ENCODE measurements at places on chromosomes 16 and 17. TPM values are rescaled to one million over a fixed set of nuclear protein-coding genes. Genes with fewer than 3 reads are reported as not detected.

GRCh38 chr17:77817953-77818352, 140.6 kb upstream of the TNRC6C start:
- no peak for DNase-seq

- no peak for DNase-seq
These were observed 12.6 kb upstream of the CEP20 start for GRCh38 chr16:15900901-15901500.

CIAPIN1 gene
- total RNA-seq = 94.7 TPM

ZKSCAN2 gene
- 11.5 TPM for total RNA-seq

DNA sequence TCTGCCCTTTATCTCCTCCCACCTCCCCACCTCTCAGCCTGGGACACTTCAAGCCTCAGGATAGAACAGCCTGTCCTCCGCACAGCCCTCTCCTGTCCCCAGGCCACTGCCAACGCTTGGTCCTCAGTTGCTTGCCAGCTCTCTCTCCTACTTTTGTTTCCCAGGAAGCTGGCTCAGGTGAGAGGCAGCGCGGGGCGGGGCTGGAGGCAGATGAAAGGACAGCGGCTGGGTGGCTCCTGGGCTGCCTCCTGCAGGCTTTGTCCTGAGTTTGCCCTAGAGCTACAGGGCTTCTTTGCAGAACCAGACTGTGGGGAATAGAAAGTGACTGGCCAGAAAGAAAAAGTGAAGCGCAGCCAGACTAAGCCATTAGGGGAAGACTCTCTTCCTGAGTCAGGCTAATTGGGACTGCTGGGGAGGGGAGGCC, 48.2 kb upstream of the CDC42EP4 start:
- peak; percentile 81 for DNase-seq

ZNF830 gene
- 15.8 TPM for total RNA-seq

PNMT gene
- total RNA-seq = 2.4 TPM

DNA sequence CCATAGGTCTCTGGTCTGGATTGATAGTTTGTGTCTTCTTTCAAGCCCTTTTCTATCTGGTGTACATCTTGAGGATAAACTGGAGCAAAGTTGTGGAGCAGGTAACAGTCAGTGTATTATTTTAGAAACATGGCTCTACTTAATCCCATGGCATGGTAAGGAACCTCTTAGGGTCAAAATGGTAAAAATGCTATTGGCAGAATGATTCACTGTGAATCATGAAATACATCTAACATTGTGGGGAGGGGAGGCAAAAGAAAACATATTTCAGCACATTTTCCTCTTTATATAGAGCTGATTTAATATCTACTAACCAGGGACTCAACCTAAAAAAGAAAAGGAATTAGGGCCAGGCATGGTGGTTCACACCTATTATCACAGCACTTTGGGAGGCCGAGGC, 17.9 kb upstream of the ALDH3A2 start:
- DNase-seq = no peak

DNA sequence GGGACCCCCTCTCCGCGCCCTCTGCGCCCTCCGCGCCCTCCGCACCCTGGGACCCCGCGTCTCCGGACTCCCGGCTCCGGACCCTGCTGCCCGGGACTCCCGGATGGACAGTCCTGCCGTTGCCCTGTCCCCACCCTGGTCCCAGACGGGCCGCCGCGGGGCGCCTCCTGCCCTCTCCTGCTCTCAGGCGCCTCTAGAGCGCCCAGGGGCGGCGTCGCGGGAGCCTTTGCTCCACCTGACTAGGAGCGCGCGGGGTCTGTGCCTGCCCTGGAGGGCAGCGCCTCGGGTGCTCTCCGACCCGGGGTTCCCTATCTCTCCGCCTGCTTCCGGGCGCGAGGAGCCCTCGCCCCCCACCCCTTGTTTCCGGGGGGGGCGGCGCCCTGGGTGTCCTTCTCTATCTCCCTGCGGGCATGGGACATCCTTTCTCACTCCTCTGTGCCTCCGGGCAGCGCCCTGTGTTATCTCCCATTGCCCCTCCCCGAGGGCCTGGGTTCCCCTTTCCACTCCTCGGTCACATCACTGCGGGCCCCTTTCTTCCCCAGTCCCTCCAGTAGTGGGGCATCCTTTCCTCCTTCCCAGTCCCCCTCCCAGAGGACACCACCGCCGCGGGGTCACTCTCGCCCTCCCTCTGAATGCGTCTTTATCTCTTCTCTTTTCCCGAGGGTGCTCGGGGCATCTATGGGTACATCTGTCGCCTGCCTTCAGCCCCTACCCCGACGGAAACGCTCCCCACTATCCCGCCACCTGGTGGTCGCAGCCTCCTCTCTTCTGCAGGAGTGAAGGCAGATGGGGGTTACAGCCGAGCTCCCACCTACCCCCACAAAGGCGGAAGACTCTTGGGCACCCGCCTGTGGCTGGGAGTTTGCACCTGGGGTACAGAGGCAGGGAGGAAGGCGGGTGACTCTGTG, 875 bp downstream of the PRKCB start:
- peak; percentile 74 for DNase-seq

DNA sequence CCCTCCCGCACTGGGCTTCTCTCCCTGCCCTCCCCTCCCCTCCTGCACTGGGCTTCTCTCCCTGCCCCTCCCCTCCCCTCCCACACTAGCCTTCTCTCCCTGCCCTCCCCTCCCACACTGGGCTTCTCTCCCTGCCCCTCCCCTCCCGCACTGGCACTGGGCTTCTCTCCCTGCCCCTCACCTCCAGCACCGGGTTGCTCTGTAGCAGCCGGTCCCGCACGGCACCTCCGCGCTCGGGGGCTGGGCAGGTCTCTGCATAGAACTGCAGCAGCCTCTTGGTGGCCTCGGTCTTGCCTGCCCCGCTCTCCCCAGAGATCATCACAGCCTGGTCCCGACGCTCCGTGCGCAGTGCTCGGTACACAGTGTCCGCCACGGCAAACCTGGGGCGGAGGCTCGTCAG, 9.8 kb downstream of the MYO1C start:
- no peak for DNase-seq

CCL8 gene
- total RNA-seq = not detected

DNA sequence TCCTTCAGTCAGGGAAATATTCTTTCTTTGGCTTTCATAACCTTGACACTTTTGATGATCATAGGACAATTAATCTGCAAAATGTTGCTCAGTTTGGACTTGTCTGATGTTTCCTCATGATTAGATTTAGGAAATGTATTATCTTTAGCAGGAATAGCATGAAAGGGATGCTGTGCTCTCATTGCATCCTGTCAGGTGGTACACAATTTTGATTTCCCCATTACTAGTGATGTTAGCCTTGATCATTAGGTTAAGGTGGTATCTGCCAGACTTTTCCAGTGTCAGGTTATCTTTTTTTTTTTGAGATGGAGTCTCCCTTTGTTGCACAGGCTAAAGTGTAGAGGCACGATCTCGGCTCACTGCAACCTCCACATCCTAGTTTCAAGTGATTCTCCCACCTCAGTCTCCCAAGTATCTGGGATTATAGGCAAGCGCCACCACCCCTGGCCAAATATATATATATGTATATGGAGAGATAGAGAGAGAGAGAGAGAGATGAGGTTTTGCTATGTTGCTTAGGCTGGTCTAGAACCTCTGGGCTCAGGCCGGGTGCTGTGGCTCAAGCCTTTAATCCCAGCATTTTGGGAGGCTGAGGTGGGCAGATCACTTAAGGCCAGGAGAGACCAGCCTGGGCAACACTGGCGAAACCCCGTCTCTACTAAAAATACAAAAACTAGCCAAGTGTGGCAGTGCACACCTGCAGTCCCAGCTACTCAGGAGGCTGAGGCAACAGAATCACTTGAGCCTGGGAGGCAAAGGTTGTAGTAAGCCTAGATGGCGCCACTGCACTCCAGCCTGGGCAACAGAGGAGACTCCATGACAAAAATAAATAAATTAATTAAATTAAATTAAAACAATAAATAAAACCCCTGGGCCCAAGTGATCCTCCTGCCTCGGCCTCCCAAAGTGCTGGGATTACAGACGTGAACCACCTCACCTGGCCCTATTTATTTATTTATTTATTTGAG, 15.8 kb upstream of the CAVIN1 start:
- DNase-seq = peak; percentile 50
